ENCODE measurements at places on chromosomes 12 and 14.

- DNase-seq, result peak; percentile 80
Measured at GRCh38 chr14:98909251-98909944, 362.6 kb downstream of the BCL11B start.

- DNase-seq, result peak; percentile 22
Measured at GRCh38 chr12:97148941-97149559, 242.0 kb downstream of the NEDD1 start.

- no peak for DNase-seq
Measured at GRCh38 chr12:47369085-47369484, 289.3 kb upstream of the AMIGO2 start.

DNA sequence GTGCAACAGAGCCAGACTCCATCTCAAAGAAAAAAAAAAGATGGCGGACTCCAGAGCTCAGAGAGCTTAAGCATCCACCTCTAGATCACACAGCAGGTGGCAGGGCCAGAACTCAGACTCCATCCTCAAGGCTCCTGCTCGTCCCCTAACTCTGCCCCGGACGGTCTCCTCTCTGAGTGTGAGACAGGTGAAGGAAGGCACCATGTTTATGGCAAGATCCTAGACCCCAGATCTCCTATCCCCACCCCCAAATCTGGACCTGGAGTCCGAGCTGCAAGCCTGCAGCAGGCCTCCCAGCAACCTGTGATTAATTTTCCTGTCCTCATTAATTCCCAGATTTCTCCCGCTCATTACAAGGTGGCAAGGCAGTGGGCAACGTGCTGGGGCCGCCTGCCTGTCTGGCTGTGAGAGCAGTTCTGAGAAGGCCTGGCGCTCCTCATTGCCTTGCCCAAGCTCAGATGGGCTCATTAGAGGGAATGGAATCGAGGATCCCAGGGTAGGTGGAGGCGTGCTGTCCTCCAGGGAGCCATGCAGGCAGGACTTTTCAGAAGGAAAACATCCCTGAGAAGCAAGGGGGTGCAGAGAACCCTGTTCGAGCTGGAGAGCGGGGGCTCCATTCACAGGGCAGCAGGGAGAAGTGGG, 296.6 kb upstream of the RTL1 start:
- DNase-seq, result no peak

- DNase-seq, result no peak
Measured at GRCh38 chr12:132145334-132145733, 1.1 kb downstream of the NOC4L start.

DNA sequence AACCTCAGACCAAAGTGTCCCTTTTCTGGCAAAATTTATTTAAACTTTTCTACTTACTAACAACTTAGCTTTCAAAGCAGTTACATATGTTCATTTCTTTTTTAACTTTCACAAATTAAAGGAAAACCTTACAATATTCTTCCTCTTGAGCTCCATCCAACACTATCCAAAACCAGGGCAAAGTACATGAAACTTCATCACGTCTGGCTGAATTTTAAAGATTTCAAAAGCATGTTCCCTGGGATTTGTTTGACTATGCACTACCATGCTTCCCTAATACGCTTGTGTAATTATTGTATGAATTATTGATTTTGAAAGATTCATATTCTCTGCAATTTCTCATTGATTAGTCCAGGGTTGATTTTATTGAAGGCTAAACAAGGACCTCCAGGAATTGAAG, 343.1 kb upstream of the TMPO start:
- DNase-seq, result no peak

GRCh38 chr12:115511986-115512711, 765.3 kb downstream of the MED13L start:
- DNase-seq, result no peak

DNA sequence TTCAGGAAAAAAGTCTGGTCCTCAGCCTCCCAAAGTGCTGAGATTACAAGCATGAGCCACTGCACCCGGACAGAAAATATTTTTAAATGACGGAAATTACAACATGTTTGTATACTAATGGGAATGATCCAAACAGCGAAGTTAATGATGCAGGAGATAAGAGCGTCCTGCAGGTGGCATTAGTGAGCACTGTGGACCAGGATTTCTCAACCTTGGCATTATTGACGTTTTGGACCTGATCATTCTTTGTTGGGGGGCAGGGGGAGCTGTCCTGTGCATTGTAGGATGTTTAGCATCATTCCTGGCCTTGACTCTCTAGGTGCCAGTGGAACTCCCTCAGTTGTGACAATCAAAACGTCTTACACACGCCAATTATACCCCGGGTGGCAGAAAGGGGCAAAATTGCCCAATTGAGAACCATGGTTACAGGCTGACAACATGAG, 34.1 kb downstream of the SCFD1 start:
- DNase-seq, result peak; percentile 11

DNA sequence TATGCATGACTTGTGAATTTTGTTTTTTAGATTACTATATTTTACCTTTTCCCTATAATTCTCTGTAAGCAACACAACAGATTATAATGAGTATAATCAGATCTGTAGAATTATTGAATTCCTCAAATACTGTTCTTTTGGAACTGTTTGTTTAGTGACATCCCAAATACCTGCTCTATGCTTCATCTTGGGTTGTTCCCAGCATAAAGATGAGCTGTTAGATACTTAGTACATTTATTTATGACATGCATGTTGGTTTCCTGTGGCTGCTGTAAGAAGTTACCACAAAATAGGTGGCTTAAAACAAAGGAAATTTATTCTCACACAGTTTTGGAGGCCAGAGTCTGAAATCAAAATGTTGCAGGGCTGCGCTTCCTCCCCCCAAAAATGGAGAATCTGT, 78.4 kb downstream of the PTPRR start:
- DNase-seq, result peak; percentile 33

- no peak for DNase-seq
Measured at GRCh38 chr12:108338915-108339657, at the start of gene CMKLR1. TSS of gene CMKLR1 (minus strand) at chr12:108339311. CDS start at chr12:108293591, 45,720 bp downstream.

- no peak for DNase-seq
Measured at GRCh38 chr12:92244036-92244435, 98.4 kb upstream of the BTG1 start.

DNA sequence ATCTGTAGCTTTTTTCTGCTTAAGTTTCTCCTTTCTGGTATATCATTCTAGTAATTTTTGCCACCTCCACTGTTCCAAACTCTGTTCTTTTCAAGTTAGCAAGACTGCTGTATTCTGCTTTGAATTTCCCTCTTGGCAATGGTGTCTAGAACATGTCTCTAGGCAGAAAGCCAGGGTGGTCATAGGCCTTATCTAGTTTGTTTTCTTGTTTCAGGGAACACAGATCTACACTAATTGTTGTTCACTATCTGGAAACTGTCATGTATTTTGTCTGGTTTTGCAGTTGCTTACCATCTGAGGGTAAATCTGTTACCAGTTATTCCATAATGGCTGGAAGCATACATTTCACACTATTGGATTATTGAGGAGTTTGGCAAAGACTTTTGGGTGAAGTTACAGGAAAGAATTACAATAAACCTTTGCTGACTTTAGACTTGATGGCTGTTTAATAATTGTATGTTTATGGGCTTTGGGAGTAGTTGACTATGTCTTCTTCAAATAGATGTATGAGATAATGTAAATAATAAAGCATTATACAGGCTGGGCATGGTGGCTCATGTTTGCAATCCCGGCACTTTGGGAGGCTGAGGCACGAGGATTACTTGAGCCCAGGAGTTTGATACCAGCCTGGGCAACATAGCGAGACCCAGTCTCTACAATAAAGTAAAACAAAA, 41.4 kb downstream of the FUT8 start:
- no peak for DNase-seq

- DNase-seq, result no peak
Measured at GRCh38 chr12:112422531-112422930, 3.8 kb downstream of the PTPN11 start.

GRCh38 chr12:56119361-56119796, 1.3 kb downstream of the ZC3H10 start:
- DNase-seq, result peak; percentile 97

- DNase-seq, result no peak
Measured at GRCh38 chr12:76519538-76519937, 40.0 kb downstream of the OSBPL8 start.

GRCh38 chr12:57624441-57625220, 8.4 kb downstream of the B4GALNT1 start:
- DNase-seq, result no peak

- no peak for DNase-seq
Measured at GRCh38 chr14:51481643-51482042, 170.1 kb upstream of the FRMD6 start.

GRCh38 chr12:108807476-108807875, 49.9 kb downstream of the SSH1 start:
- no peak for DNase-seq

- DNase-seq, result no peak
Measured at GRCh38 chr12:123033392-123034021, 53.0 kb downstream of the ARL6IP4 start.

DNA sequence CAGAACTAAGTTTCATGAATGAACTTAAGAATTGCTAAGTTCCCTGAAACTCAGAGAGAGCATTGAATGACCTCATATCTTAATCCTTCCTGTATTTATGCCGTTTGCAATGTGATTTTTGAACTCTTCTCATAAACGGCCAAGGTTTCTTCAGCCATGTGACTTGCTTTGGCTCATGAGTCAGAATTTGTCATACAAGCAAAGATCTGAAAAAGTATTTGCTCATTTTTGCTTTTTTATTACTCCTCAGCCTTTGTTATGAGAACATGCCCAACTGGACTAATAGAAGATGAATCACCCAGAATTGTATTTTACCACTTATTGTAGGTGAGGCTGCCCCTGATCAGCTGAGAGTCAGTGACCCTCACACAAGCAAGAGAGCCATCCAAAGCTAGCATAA, 693.8 kb downstream of the BCL11B start:
- DNase-seq, result peak; percentile 53

- DNase-seq, result no peak
Measured at GRCh38 chr12:132477017-132477702, 12.8 kb upstream of the FBRSL1 start.

DNA sequence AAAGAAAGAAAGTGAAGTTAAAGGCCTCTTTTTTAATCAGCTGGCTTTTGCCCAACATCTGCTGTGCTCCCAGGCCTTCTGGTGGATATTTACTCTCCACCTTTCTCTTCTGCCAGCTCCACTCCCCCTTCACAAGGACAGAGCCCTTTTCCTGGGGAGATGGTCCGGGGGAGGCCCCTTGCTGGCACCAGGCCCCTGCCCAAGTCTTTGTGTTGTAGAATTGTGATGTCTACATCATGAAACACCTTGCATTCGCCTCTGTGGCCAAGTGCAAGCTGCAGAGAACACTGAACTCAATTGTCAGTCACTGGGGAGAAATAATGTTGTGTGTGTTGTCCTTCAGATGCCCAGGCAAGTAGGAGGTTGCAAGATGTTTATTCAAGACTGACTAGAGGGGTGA, 150.3 kb downstream of the DPF3 start:
- DNase-seq, result no peak

GRCh38 chr12:54364413-54364812, at the start of gene GPR84:
TSS of gene GPR84 (minus strand) at chr12:54364486. CDS start at chr12:54363851, 635 bp downstream.
- DNase-seq, result no peak

GRCh38 chr12:110165540-110166159, 41.5 kb downstream of the IFT81 start:
- no peak for DNase-seq

- DNase-seq, result no peak
Measured at GRCh38 chr12:47348206-47348605, 268.4 kb upstream of the AMIGO2 start.
